Amniotic epithelial cell (primary cell): ENCODE measurements at places on chromosomes 5 and 9.

- DNase-seq = no peak
Observed at GRCh38 chr9:35746583-35746982, 2.4 kb downstream of the GBA2 start.

GRCh38 chr5:152329761-152330283 lies 75.3 kb downstream of the NMUR2 start:
- DNase-seq = no peak

- peak; percentile 50 for DNase-seq
Observed at GRCh38 chr9:121326130-121326838, 43.8 kb downstream of the STOM start.

DNA sequence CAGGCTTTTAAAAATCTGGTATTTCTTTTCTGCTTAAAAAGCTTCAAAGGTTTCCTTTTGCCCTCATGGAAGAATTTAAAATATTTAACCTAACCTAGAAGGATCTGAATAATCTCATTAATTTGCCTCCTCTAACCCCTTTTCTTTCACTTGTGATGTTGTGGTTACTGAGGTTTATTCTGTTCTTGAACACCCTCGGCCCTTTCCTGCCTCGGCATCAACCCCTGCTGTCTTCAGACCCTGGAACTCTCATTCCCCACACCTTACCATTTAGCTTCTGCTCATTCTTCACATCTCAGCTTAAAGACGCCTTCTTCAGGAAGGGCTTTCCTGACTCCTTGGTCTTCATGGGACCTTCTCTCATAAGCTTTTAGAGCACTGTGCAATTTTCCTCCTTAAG lies 131.4 kb upstream of the MAN2A1 start:
- DNase-seq = no peak

DNA sequence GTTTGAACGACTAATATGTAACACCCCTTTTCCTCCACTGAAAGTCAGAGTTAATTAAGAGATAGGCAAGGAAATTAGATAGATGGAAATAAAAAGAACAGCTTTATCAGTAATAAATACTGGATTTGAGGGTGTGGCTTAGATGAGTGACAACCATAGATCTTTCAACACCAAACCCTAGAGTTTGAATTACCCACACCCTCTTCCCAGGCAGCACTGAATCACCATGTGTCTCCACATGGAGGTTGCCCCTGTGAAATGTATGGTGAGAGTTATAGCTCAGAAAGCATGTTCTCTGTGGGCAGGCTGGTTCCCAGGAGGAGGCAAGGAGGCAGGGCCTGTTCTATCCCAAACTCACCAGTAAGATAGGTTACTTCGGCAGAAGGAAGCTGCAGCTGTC lies 69.7 kb downstream of the TMEM174 start:
- DNase-seq = no peak

- DNase-seq = peak; percentile 75
Observed at GRCh38 chr5:154196955-154197652, 6.6 kb downstream of the GALNT10 start.

GRCh38 chr5:89435347-89435746 lies 552.4 kb upstream of the MEF2C start:
- no peak for DNase-seq

- DNase-seq = no peak
Observed at GRCh38 chr5:131416729-131417128, 152.9 kb downstream of the CDC42SE2 start.

- no peak for DNase-seq
Observed at GRCh38 chr9:131409458-131409992, 15.6 kb downstream of the PRRC2B start.

GRCh38 chr5:14252793-14253192 lies 109.7 kb downstream of the TRIO start:
- no peak for DNase-seq

GRCh38 chr5:173123416-173123815 lies 20.9 kb upstream of the BNIP1 start:
- peak; percentile 94 for DNase-seq

DNA sequence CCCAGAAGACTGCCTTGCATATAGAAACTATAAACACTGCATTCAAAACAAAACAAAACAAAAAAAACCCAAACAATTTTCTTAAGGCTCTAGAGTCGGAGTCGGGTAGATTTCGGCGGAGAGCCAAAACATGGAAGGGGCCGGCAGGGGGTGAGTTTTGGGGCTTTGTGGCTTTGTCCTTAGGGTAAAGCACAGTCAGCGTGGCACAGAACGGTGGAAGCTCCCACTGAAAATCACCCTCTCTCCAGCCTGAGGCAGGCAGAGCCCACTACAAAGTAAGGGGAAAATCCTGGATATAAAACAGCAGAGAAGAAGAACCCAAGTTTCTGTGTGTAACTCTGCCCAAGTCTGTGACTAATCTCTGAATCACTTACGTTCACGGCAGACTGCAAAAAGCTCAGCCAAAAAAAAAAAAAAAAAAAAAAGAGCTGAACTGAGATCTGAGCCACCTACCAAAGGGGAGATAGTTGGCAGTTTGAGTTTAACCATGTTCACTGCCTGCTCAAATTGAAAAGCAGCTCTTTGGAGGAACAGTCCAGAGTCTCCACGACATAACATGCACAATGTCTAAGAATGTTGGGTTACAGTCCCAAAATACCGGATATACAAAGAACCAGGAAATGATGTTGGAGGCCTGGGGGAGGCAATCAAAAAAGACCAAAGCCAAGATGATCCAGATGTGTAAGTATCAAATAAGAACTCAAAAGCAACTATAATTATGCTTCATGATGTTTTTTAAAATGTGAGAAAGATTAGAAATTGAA lies 26.6 kb upstream of the OR2K2 start:
- peak; percentile 89 for DNase-seq

DNA sequence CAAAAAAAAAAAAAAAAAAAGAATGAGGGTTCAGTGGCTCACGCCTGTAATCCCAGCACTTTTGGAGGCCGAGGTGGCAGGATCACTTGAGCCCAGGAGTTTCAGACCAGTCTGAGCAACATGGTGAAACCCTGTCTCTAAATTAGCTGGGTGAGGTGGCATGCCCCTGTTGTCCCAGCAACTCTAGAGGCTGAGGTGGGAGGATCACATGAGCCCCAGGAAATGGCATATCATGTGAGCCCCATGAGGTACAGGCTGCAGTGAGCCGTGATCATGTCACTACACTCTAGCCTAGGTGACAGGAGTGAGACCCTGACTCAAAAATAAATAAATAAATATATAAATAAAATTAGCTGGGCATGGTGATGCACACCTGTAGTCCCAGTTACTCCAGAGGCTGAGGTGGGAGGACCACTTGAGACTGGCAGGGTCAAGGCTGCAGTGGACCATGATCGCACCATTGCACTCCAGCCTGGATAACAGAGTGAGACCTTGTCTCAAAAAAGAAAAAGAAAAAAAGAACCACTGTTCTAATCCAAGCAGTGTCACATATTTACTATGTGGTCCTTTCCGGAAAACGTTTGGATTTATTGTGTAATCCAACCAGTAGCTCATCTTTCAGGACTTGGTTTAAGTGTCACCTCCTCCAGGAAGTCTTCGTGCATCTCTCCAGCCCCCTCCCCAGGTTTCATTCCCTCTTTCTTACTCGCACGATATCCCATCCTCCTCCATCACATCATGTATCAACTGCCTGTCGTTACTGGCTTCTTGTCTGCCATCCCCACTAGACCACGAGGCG lies 12.3 kb upstream of the SPOUT1 start:
- DNase-seq = no peak

GRCh38 chr9:11735391-11735790 lies 957.8 kb upstream of the TYRP1 start:
- peak; percentile 27 for DNase-seq

DNA sequence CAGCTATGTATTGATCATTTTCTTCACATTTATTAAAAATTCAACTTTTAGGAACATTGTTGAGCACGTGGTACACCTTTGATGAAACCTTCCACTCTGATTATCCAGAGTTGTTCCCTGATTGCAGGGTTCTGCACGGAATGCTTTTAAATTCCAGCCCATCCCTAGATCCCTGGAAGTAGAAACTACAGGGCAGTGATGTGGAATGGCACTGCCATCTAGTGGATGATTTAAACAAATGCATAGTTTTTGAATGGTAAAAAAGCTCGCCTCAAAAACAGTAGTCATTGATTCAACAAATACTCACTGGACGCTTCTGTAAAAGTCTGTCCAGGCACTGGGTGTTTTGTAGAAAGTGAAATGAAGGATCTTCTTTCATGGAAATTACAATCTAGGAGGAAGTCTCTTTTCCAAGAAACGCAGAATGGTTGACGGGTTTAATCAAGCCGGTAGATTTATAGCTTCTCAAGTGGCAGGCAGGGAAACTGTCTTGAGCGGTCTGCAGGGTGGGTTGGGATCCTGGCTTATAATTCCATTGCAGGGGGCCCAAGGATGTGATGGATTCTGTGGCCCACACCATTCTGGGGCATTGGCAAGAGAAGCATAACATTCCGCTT lies 118.4 kb downstream of the ARHGAP26 start:
- peak; percentile 63 for DNase-seq

GRCh38 chr5:40606077-40606765 lies 73.5 kb upstream of the PTGER4 start:
- no peak for DNase-seq

DNA sequence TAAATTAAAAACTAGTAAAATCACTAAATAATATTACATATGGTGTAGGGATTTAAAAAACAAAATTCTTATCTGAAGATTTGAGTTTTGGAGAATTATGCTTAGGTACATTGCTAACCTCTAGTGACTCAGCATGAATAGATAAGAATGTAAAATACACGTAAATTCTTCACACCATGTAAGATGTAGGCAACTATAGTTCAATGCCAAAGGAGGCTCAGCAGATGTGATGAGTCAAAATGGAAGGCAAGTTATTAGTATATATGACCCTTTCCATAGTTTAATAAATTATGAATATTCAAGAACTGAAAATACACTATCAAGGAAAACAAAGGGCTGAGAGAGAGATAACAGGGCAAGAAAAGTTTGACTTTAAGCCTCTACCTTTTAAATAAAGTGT lies 79.0 kb downstream of the MRPS30 start:
- DNase-seq = no peak

DNA sequence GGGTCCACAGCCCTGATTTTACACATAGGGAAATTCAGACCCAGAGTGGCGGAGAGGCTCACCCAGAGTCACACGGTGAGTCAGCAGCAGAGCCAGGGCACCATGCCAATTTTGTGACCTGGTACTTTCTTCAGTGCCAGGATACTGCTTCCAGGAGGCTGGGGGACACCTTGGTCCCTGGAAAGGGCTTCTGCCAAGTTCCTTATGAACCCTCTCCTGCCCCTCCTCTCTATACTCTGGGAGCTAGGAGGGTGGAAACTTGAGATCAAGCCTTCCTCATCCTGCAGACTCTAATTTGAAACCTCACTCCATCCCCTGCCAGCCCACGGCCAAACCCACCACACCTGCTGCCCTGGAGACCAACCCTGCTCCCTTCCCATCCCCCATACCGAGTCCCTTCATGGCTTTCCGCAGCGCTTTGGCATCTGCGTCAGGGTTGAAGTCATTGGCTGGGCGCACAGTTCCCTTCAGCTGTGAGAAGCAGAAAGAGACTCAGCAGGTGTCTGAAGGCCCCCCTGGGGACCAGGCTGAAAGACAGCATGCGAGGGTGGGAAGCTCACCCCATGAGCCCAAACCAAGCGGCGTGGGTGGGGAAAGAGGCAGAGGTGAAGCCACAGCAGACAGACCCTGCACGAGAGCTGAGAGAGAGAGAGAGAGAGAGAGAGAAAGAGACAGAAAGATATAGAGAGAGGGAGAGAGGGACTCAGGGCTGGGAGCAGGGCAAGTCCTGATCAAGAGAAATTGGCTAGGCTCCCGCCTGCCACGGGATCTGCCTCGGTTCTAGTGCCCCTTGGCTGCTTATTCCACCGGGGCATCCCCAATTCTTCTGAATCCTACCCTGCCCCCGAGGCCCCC lies 33.5 kb downstream of the ANXA6 start:
- no peak for DNase-seq

DNA sequence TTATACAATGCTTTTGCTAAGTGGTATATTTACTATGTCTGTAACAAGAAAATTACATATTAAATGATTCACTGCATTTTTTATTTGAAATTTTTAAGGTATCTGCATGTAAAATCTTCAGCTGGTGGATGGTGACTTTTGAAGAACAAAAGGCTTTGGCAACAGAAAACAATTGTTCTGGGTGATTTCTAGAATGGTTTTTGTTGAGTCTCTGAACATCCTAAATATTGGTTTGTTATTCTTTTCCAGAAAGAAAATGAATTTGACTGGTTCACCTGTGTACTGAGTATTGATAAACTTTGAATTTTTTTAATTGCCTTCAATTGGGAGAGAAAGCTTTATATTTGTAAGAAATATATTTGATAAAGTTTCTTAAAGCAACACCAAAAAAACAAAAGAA lies 35.2 kb downstream of the ERAP1 start:
- no peak for DNase-seq

GRCh38 chr9:125784286-125785049 lies 37.3 kb downstream of the PBX3 start:
- DNase-seq = peak; percentile 52

GRCh38 chr9:94864196-94864595 lies 137.7 kb downstream of the AOPEP start:
- no peak for DNase-seq

GRCh38 chr9:36822201-36822600 lies 211.9 kb downstream of the PAX5 start:
- DNase-seq = no peak

DNA sequence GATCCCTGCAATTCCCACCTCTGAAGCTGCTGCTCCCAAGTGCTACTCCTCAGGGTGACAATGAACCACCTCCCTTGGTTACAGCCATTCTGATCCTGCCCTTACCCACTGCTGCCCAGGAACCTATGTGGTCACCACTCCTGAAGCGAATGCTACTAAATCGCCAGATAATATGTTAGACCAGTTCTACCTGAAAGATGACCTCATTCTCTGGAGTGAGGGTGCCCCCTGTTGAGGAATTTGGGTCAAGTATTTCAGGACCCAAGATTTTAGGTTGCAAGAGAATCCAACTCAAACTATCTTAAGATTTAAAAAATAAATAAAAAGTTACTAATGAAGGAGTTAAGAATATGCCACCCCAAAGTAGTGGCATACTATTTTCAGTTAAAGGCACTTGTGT lies 5.8 kb upstream of the SNAPC3 start:
- peak; percentile 55 for DNase-seq

DNA sequence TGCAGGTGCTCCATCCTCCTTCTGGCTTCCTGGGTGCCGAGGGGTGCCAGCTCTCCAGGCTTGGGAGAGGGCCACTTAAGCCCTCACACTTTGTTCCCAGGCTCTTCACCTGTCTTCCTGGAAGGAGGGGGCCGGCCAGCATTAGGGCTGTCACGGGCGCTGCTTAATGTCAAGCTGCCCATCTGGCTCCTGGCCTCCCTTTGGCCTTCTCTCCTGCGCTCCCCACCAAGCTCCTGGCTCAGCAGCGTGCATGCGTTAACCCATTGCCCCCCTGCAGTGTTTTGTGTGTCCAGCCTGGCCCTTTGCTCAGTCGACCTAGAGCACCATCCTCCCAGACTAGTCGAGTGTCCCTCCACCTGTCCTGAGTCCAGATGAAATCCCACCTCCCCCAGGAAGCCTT lies 21.3 kb downstream of the NTNG2 start:
- DNase-seq = no peak
